ENCODE measurements at places on chromosomes 13 and 19.

- DNase-seq = no peak
These were observed 3.3 kb upstream of the CHAMP1 start for GRCh38 chr13:114310956-114311355.

GRCh38 chr19:43526884-43527859 is at the start of gene ETHE1:
TSS of gene ETHE1 (minus strand) at chr19:43527201. CDS start at chr19:43527177, 24 bp downstream.
- peak; percentile 51 for DNase-seq

GRCh38 chr13:32752997-32753606 is 166.8 kb downstream of the PDS5B start:
- no peak for DNase-seq

- no peak for DNase-seq
These were observed 31.1 kb upstream of the CYP2S1 start for GRCh38 chr19:41161903-41162302.

DNA sequence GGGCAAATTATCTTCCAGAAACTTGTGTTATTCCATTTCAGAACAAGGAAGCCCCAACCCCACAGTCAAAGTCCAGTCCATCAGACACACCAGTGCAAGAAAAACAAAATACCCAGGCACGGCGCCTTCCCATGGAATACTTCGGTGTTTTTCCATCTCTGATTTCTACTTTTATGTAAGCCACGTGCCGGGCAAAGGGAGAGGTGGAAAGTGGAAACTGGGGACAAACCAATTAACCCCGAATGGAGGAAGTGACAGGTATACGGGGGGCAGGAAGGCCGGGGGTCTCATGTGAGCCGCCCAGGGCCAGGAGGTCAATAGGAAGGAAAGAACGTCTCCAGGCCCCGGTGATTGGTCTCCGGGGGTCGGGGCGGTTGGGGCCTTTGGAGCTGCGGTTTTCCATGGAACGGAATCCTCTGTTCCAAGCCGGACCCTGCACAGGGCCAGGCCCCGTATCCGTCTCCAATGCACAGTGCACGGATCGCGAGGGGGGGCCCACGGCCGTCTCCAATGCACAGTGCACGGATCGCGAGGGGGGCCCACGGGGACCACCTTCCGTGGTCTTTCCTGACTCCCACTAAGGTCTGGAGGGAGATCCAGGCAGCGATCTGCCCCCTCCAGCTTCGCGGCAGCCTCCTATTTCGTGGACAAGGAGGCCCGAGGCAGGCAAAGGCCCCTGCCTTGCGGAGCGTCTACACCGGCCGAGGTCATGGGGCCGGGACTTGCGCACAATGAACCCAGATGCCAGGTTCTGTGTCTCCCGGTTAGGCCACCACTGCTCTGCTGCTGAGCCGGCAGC is 79.7 kb downstream of the GADD45B start:
- no peak for DNase-seq

DNA sequence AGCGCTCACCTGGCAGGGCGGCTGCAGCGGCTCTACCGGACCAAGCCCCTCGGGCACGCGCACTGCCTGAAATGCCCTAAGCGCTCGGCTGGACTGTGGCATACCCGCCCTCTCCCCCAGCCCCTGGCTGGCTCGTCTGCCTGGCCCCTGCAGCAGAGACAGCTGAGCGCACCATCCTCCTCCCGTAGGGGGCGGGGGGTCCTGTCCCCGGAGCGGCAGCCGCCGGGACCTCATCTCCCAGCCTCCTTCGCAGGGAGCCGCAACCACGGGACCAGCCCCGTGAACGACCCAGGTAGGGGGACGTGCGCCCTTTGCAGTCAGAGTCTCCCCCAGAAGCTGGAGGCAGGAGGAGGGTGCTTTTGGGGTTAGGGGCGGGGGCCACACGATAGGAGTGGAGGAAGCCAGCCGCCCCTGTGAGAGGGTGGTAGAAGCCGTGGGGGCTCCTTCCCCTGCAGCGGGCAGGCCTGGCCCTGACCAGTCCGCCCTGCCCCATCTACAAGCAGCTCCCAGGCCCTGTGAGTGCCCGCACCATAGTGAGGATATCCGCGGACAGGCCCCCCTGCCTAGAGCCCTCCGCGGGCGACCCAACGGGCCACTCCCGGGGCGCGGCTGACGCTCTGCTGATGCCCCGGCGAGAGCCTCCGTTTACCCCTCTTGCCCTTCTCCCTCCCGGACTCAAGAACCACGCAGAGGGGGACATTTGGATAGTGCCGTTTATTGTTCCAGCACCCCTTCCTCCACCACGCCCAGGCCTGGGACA is 34.2 kb downstream of the ZNF787 start:
- no peak for DNase-seq

GRCh38 chr13:111925146-111925875 is 141.6 kb upstream of the SOX1 start:
- no peak for DNase-seq

GRCh38 chr13:99980201-99980823 is 1.3 kb upstream of the ZIC2 start:
- peak; percentile 60 for DNase-seq

DNA sequence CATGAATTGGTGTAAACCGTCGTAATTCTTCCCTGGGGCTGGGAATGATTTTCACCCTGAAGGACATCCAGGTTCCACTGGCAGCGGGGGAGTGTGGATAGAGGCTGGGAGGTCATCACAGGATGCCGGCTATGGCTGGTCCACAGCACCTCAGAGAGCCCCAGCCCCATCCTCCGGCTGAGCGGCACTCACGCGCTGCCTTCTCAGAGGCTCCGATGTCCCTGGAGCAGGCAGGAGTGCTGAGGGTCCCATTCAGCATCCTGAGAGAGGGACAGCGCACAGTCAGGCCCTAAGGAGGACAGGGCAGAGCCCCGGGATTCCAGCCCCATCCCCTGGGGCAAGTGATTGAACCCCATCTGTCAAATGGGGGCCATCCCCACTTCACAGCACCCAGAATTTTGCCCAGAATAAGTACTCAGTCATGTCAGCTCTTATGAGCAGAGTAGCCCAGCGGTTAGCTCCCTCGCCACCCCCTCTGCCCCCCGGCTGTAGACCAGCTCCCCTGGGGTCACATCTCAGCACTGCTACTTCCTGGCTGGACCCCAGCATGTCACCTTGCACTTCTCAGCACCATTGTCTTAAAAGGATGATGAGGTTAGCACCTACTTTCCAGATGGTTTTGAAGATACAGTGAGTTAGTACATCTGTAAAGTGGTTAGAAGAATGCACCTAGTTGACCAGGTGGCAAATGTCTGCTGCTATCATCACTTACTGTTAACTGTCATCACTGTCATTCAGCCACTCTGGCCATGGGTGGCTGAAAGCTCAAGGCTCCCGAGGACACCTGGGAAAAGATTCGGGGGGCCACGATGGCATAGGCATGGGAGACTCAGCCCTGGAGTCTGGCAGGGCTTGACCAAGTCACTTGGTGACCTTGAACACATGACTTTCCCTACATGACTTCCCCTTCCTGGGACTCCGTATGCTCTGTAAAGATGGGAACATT is 11.9 kb downstream of the GRAMD1A start:
- no peak for DNase-seq

GRCh38 chr13:25990801-25991200 is 61.0 kb downstream of the SHISA2 start:
- peak; percentile 37 for DNase-seq

DNA sequence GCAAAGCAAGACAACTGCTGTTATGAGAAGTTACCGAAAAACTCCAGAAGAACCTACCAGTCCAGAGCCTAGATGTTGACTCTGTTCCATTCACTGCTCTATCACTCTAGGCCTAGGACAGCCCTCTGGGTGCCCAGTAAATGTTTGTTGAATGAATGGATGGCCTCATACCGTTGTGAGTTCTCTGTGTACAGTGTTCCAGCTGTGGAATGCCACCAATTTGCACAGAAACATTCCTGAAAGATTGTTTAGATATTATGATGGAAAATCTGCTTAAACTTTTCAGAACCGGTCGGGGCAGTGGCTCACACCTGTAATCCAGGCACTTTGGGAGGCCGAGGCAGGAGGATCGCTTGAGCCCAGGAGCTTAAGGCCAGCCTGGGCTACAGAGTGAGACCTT is 1.3 kb upstream of the FBL start:
- no peak for DNase-seq

Measured in AG10803 (cell line).